ENCODE measurements at places on chromosomes 2 and 18. TPM values are rescaled to one million over a fixed set of nuclear protein-coding genes. Genes with fewer than 3 reads are reported as not detected.

RTP5 gene
- polyA plus RNA-seq = 0.06 TPM

GLB1L gene
- 6.5 TPM for polyA plus RNA-seq

DNA sequence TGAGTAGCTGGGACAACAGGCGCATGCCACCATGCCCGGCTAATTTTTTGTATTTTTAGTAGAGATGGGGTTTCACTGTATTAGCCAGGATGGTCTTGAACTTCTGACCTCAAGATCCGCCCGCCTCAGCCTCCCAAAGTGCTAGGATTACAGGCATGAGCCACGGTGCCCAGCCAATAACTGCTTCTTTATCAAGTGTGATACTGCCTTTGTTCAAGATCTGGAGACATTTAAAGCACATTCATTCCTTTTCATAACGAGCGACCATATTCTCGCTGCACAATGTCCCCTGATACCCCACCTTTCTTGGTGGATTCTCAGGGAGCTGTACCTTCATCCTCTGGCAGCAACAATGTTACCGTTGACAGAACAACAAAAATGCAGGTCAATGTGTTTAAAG, 75.4 kb downstream of the PIEZO2 start:
- no peak for DNase-seq

MEP1B gene
- not detected for polyA plus RNA-seq

GRCh38 chr2:143397884-143398614, 268.8 kb downstream of the ARHGAP15 start:
- no peak for DNase-seq

- DNase-seq = no peak
Observed at GRCh38 chr2:10085043-10085667, 4.9 kb upstream of the CYS1 start.

DNA sequence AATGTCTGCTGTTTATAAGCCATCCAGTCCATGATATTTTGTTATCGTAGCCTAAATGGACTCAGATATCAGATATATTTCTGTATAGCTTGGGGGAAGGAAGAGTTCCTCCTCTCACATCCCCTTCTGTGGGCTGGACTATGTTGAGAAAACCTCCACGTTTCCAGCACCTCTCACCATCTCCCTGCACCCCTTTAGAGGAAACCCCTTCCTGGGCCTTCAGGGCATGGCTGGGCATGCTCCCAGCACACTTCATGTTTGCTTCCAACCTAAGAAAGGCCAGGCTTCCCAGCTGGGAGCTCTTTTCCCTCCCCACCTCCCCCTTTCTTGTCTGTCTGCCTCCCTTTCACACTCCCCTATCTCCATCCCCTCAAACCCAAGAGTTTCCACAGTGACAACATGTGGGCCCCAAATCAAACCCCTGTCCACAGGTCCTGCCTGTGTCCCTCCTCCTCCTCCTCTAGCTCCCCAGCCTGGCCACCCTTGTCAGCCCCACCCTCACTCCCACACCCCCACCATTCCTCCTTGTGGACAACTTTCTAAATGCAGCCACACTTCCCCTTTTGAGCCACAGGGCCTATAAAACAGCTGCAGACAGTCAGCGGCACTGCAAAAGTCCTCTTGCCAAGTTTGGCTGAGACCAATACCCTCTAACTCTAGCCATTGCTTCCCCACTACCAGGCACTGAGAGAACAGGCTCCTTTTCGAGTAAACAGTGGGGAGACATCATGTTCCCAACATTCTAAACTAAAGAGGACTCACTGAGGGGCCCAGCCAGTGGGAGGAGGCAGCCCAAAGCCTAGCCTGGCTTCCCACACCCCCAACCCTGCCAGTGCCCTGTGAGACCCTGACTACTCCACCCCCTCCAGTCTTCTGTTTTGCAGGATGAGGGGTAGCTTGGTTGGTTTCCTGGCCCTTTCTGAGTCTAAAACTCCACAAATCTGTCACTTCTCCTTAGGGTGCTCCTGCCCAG, 120.5 kb downstream of the ZFP36L2 start:
- DNase-seq = peak; percentile 70

DNA sequence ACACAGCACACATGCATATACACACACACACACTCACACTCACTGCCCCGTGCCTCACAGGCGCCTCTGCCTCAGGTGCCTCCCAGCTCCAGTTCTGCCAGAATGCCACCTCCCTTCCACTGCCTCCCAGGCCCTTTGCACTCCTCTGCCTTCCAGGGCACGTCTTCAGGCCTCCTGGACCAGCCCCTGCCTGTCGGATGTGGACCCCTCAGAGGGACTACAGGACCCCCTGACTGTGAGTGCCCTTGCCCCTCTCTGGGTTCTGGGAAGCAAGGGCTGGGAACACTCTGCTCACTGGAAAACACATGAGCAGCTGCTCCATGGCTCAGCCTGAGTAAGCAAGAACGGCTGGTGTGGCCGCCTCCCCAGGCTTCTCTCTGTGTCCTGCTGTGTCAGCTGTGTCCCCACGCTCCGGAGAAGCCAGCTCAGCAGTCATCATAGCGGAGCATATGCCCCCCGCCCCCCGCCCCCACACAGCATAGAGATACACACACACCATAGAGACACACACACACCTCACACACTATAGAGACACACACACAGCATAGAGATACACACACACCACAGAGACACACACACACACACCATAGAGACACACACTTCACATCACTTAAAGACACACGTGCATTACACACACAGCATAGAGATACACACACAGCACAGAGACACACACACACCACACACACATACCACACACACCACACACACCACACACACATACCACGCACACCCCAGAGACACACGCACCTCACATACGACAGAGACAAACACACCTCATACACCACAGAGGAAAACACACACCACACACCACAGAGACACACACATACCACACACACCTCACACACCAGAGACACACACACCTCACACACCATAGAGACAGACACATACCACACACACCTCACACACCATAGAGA, 271.3 kb downstream of the CYRIA start:
- no peak for DNase-seq

LINC00305 gene
- not detected for polyA plus RNA-seq

DNA sequence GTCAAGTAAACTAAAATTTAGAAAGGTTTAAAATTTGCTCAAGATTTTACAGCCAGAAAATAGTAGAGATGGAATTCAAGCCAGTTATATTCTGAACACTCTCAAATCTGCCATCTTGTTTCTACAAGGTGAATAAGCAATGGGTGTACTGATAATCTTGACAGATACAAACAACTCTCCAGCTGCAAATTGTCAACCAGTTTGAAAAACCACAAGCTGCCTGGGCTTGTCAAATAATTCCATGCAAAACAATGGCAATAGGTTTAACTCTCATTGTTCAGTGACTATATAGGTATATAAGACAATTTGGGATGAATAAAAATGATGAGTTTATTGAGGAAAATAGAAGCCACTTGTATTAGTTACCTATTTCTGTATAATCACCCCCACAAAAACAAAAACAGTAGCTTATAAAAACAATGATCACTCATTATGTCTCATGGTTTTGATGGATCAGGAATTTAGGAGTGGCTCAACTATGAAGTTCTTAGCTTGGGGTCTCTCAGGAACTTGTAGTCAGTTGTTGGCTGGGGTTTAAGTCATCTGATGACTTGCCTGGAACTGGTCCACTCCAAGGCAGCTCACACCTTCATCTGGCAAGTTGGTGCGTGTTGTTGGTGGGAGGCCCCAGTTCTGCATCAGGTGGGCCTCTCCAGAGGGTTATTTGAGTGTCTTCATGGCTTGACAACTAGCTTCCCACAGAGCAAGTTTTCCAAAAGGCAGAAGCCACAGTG, 12.6 kb upstream of the EVA1A start:
- no peak for DNase-seq

SOCS6 gene
- polyA plus RNA-seq = 12.1 TPM

- no peak for DNase-seq
Observed at GRCh38 chr2:138997856-138998517, 217.8 kb upstream of the NXPH2 start.

DNA sequence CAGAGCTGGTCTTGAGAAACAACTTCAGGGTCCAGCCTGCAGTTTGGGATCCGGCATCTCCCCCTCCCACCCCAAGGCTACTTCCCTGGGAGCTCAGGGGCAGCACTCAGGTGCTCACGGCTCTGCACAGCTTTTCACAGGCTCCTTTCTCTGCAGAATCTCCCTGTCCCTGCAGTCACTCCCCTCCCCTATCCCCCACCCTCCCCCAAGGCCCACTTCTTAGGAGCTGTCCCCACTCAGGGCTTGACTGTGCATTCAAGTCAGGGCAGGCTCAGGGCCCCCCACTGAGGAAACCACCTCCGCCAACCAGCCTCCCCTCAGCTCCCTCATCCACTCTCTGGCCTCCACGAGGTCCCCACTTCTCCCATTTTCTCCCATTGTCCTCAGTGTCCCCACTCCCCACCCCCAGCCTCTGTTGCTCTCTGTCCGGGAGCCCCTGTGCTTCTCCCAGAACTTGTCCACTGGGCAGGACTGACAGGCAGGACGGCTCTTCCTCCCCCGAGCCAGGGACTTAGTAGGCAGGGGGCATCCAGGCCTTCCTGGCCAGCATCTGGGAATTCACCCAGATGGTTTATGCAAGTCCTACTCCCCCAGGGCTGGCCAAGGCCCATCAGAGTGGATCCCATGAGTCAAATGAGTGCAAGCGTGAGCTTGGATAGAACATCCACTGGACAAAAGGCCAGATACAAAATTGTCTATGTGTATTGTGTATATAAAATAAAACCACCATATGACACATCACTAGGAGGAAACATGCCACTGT, 7.6 kb downstream of the NMUR1 start:
- DNase-seq = no peak

DNA sequence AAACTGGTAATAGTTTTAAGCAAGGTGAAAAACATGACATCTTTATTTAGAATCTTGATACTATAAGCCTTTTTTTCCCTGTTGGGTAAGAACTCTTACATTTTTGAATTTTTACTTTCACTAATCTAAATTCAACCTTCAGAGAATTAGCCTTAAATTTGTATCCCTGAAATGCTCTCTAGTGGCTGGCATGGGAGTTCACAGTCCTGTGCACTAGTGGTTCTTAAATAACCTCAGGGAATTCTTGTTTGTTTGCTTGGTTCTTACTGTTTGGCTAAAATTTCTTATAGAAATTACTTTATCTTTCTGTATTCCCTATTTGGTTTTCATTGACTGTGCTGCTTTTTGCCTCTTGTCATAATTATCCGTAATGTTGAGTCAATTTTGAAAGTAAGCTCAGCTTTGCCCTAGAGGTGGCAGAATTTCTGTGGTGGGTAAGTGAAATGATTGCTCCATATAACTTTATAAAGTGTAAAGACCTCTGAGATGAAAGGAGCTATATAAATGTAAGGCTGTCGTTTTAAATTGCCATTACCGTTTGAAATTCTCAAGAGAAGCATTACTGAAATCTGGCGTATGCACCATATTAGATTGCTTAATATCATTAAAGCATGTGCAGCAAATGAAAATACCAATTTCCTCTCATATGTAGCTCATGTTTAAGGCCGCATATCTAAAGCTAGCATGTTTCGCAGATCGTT, 391.3 kb upstream of the FIGN start:
- no peak for DNase-seq

- DNase-seq = no peak
Observed at GRCh38 chr2:228747483-228747882, 523.6 kb downstream of the PID1 start.

DNA sequence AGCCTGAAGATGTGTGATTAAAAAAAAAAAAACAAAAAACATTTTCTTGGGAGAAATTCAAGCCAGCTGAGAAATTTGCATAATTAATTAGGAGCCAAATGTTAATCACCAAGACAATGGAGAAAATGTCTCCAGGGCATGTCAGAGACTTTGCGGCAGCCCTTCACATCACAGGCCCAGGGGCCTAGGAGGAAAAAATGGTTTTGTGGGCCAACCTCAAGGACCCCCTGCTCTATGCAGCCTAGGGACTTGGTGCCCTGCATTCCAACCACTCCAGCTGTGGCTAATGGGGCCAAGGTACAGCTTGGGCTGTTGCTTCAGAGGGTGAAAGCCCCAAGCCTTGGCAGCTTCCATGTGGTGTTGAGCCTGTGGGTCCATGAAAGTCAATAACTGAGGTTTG, 241.9 kb upstream of the THUMPD2 start:
- no peak for DNase-seq

DNA sequence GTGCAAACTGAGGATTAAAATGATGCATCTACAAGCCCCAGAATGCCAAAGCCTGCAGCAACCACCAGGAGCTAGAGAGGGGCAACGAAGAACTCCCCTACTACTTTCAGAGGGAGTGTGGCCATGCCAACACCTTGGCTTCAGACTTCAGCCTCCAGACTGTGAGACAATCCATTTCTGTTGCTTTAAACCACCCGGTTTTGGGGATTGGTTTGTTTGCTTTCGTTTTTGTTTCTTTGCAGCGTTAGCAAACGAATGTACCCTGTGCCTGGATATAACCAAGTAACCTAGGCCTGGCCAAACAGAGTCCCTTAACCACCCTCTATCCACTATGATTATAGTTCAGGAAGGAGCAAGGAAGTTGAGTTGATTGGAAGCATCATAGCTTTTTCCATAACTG, 171.2 kb upstream of the NCK2 start:
- no peak for DNase-seq

DNA sequence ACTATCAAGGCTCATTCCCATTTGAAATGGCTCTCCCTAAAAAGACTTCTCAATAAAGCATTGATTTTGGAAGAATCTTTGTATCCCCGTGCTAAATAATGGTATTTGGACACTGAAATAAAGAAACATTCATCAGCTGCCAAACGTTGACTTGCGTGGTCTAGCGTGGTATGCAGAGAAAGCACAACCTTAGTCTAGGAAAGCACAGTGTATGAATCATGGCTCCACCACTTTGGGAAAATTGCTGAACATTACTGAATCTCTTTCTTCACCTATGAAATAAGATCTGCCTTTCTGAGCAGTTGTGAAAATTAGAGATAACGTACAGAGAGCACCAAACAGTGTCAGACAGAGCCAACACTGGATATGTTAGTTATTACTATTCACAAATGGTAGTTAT, 353.9 kb downstream of the SS18 start:
- no peak for DNase-seq

ELAC1 gene
- 6.9 TPM for polyA plus RNA-seq

- DNase-seq = no peak
Observed at GRCh38 chr18:3456686-3457069, 6.7 kb downstream of the TGIF1 start.

All from urinary bladder (tissue), 4 donors.